ENCODE measurements at places on chromosomes 3 and 15.

DNA sequence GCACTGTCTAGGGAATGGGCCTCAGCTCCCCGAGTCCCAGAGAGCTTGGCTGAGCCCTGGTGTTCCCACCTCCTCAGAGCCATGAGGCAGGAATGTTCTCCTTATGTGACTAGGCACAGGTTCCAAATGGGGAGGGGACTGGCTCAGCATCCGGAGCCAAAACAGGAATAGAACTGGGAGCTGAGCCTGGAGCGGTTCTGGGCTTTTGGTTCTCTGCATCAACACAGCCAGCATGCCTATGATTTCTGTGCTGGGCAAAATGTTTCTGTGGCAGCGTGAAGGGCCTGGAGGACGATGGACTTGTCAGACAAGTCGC is at the start of gene FAM131A:
FAM131A (plus strand) TSS at position 202 of the 316 bp plus-strand sequence; CDS start at position 233, 31 bp downstream.
- DNase-seq, result peak; percentile 80

DNA sequence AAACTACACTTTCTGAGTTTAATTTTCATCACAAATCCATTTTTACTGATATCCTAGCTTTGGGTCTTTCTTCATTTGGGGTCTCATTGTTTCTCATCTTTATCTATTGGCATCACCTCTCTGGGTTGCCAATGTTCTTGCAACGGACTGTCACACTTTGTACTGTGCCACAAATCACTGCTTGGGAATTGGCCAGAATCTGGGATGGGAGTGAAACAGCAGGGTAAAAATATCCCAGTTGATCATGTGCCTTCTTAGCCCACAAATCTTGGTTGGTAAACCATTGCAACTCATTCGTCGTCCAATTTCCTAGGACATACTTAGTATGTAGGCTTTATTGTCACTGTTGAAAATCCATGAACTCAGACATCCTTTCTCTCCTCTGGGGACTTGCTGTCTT is 698.5 kb downstream of the OTOL1 start:
- DNase-seq, result no peak

- DNase-seq, result no peak
Observed at GRCh38 chr3:196335503-196335948, 2.7 kb downstream of the TM4SF19 start.

DNA sequence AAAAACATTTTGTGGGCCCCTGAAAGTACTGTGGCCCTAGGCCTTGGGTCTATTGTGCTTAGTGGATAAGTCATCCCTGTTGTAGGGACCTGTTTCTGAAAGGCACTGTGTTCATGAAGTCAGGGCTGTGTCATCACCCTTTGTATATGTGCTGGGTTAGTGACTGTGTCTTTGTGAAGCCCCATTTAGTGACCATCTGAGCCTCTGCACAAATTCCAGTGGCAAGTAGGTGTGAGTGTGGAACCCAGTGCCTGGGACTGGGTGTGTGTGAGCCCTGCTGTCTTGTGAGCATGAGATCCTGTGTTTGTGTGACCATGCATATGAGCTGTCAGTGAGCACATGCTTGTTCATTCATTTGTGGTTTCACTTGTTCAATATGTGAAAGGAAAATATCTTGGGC is 1.2 kb upstream of the HYAL1 start:
- DNase-seq, result no peak

GRCh38 chr15:35771746-35772442 is 225.9 kb upstream of the DPH6 start:
- no peak for DNase-seq

GRCh38 chr3:171646357-171647133 is 163.7 kb downstream of the PLD1 start:
- no peak for DNase-seq

GRCh38 chr3:19155375-19155774 is 7.1 kb downstream of the KCNH8 start:
- DNase-seq, result peak; percentile 57

DNA sequence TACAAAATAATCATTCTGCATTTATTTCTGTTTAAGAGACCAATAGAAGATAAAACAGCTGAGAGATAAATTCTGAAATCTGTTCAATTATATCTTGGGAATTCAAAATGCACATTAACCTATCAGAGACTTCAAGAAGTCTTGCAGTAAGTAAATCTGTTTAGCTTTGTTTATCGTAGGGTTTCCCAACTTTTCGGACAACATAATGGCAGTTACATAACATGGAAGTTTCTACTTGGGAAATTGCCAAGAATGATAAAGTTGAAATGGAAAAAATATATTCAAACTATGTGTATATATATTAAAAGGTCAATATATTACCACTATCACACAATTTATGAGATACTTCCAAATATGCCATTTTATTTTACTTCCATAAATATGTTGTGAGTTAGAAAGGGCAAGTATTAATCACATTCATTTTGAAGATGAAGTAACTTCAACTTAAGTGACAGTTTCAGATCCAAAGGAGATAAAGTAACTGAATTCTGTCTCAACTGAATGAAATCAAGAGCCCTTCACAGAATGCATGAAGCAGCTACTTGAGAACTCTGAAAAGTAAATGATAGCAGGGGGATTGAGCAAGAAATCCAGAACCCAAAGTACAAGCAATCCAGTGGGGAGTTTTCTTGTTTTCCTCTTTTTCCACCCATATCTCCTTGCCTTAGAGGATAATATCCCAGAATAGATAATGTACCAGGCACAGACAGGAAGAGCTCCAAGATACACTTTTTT is 108.8 kb downstream of the PLOD2 start:
- DNase-seq, result no peak

- no peak for DNase-seq
Observed at GRCh38 chr3:35965908-35966307, 326.6 kb downstream of the ARPP21 start.

Measured in testis (tissue), 5 donors.